ENCODE measurements at places on chromosomes 12 and 14.

- no peak for DNase-seq
Observed at GRCh38 chr12:64742416-64742815, 16.8 kb downstream of the GNS start.

GRCh38 chr12:127888943-127889719 lies 377.8 kb upstream of the TMEM132C start:
- no peak for DNase-seq

DNA sequence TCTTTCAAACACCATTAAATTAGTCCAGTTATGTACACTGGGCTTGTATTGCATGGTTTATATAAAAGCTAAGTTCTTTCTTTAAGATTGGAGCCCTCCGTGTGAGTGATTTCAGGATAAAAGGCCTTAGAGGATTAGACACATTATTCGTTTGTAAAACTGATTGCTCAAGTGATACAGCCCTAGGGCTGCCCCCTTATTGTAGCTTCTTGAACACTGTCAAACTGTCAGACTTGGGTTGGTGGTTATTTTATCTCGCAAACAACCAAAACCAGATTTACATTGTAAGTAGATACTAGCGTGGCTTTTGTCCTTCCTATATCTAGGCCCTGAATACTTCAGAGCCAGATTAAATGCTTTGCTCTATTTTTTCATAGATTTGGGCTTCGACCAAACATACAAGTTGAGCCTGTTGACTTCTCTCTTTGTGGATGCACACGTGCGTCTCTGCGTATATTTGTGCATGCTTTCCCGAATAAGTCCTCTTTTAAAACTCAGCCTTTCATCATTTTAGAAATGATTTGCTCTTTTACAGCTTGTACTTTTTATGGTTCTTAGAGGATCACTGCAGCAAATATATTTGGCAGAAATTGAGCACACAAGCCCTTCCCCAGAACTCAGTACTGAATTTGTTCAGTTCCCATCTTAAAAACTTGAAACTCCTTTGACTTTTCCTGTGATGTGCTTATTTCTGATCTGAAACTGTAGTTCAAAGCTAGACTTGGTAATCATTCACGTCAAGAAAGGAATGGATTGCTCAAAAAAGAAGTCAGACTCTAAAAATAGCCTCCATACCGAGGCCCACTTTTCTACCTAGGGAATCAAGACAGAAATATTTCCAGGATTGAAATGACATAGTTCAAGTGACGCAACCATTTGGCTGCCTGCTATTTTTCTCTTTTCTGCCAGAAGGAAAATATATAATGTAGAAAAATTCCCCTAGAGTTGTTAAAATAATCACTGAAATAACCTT lies 129.5 kb downstream of the ETV6 start:
- DNase-seq = no peak

GRCh38 chr12:128789356-128789929 lies 34.3 kb downstream of the SLC15A4 start:
- no peak for DNase-seq

DNA sequence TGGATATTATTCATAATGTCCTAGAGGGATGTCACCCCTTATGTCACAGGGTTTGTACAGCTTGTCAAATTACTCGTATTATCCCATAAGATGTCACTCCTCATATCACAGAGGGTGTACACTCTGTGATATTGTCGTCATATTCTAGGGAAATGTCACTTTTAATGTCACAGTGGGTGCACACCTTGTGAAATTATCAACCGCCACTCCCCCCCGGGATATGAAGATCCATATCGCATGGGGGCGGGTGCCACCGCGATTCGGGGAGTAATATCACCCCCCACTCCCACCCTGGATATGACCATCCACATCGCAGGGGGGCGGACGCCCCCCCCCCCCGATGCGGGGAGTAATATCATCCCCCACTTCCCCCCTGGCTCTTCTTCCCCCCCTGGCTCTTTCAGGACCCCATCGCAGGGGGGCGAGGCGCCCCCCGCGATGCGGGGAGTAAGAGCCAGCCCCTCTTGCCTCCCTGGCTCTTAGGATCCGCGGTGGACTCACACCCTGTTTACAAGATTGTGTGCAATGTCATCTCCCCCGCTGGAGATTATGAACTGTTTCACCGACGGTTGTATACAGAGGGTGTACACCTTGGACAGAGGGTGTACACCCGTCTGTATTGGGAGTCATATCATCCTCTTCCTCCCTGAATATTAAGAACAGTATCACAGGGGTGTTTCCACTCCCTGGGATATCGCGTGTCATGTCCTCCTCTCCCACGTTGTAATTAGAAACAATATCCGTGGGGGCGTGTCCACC lies 92.8 kb downstream of the FRMD6 start:
- DNase-seq = no peak

- peak; percentile 38 for DNase-seq
Observed at GRCh38 chr14:63573581-63573980, 30.4 kb upstream of the PPP2R5E start.

- peak; percentile 4 for DNase-seq
Observed at GRCh38 chr14:76227450-76228050, 75.8 kb downstream of the GPATCH2L start.

GRCh38 chr12:20211541-20211940 lies 156.8 kb upstream of the PDE3A start:
- no peak for DNase-seq

GRCh38 chr14:99270458-99271220 lies 1.4 kb downstream of the BCL11B start:
- DNase-seq = no peak

DNA sequence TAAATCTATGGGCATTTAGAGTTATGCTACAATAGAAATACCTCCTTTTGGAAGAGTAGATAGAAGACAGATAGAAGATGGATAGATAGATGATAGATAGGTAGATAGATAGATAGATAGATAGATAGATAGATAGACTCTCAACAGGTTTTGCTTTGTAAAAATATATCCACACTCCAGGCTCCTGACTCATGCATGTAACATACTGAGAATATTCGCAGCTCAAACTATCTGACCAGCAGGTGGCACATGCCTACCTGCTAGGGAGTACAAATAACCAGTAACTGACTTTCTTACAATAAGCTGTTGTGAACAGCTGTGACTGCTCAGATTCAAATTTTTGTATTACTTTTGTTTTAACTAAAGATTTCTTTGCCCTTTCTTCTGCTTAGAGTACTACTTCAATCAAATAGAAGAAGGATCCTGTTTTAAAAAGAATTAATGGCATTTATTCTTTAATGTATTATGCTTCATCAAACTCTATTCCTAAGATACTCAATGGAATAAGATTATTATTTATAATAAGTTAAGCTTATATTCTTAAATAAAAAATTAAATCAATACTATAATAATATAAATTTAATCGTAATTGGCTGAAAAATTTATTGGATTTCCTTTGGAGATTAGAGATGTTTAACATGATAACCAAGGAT lies 15.8 kb upstream of the CPNE8 start:
- DNase-seq = peak; percentile 65

DNA sequence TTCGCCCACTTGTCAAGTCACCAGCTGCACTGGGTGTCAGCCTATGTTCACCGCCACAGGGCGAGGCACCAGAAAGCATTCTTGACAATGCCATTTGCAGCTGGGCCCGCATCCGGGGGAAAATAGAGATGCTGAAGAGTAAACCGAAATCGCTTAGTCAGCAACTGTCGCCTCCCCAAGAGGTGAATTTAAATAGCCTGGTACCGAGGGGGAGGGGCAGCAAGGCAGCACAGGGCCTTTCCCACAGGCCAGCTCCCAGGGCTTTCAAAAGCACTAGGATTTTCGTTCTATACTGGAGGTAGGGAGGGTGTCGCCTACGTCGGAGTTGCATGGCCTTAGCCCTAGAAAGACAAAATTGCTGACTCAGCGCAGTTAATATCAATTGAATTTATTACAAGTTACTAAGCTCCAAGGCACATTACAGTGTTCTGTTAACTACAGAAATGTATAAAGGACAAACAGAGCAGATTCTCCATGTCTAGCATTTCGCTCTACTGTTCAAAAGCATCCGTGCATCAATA lies 4.3 kb downstream of the IRF2BPL start:
- peak; percentile 69 for DNase-seq

- DNase-seq = no peak
Observed at GRCh38 chr12:121793440-121793837, at the start of gene RHOF. RHOF (minus strand) TSS chr12:121793688; CDS start chr12:121793633, 55 bp downstream.

DNA sequence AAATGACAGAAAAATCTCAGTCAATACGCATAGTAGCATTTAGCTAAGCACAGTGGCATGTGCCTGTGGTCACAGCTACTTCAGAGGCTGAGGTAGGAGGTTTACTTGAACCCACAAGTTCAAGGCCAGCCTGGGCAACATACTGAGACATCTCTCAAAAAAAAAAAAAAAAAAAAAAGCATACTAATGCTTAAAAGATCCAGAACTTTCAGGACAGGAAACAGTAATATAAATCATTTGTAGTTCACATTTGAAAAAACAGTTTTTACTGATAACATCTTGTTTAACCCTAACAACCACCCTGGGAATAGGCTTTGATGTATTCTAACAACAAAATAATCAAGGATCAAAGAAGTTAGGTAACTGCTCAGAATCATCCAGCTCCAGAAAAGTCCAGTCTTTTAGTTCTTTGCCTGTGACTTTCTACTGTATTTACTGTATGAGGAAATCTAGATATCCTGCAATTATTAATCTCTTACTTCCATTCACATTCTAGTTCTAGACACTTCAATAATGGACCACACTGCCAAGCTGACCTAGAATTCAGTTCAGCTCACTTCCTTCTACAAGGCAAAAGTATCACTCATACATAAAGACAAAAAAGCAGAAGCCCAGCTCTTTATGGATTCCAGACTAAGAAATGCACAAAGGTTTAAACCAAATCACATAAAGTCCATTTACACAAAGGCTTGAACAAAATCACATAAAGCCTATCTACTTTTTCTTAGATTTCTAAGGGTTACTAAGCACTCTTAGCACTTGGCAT lies 28.5 kb downstream of the PAWR start:
- DNase-seq = no peak

GRCh38 chr14:65877624-65878023 lies 465.1 kb downstream of the FUT8 start:
- no peak for DNase-seq

DNA sequence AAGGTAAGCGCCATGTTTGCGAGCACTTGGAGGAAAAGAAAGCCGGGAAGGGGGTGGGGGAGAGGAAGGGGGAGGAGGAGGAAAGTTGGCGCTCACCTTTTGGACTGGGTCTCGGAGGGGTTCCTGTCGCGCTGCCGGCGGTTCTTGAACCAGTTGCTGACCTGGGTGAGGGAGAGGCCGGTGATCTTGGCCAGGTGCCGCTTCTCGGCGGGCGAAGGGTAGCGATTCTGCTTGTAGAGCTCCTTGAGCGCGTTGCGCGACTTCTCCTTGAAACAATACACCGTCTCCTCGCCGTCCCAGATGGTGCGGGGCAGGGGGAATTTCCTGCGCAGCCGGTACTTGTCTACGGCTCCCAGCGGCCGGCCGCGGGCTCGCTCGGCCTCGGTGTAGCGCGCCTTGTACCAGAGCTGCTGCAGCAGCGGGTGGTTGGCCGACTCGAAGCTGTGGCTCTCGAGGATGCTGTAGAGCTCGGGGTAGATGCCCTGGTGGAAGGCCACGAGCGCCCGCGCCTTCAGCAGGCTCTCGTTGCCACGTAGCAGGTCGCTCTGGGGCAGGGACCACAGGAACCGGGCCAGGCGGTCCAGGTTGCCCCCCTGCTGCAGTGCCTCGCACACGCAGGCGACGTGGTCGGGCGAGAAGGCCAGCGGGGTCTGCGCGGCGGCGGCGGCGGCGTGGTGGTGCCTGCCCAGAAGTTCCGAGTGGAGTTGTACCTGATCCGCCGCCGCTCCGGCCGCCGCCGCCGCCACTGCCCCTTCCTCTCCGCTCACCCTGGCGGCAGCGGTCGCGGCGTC lies 840 bp downstream of the SIX4 start:
- DNase-seq = peak; percentile 6

DNA sequence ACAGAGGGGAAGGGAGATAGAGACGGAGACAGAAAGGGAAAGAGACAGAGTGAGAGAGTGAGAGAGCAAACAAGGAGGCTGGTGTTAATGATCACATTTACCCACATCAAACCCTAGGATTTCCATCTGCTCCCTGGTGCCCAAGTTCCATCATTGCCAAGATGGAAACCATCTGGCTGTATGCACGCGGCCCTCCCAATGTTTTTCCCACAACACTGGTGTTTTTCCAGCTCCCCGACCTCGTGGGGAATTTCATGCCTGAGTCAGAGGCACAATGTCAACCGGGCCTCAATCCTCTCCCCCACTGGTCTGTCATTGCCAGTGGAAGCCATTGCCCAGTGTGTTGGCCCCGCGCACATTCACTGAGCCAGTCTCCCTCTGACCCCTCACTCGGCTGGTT lies 19.9 kb upstream of the BDKRB2 start:
- no peak for DNase-seq

- no peak for DNase-seq
Observed at GRCh38 chr14:53003776-53004175, 52.9 kb upstream of the FERMT2 start.
